PC-3 (cell line): ENCODE measurements at places on chromosomes 1 and 21. TPM values are rescaled to one million over a fixed set of nuclear protein-coding genes. Genes with fewer than 3 reads are reported as not detected.

- peak overlapping the region; percentile 97 for H3K27ac ChIP-seq
- peaks cover 32% of the 10 kb centered on the region for H3K4me1 ChIP-seq
- H3K36me3 ChIP-seq: no peaks in the 10 kb centered on the region
- H3K27me3 ChIP-seq: no peaks in the 10 kb centered on the region
- H3K4me3 ChIP-seq: peak overlapping the region; percentile 47; the same call in 1 of the 2 replicates
- DNase-seq: peak; percentile 54
These were observed 49.0 kb downstream of the CCN1 start for GRCh38 chr1:85629532-85629920.

DNA sequence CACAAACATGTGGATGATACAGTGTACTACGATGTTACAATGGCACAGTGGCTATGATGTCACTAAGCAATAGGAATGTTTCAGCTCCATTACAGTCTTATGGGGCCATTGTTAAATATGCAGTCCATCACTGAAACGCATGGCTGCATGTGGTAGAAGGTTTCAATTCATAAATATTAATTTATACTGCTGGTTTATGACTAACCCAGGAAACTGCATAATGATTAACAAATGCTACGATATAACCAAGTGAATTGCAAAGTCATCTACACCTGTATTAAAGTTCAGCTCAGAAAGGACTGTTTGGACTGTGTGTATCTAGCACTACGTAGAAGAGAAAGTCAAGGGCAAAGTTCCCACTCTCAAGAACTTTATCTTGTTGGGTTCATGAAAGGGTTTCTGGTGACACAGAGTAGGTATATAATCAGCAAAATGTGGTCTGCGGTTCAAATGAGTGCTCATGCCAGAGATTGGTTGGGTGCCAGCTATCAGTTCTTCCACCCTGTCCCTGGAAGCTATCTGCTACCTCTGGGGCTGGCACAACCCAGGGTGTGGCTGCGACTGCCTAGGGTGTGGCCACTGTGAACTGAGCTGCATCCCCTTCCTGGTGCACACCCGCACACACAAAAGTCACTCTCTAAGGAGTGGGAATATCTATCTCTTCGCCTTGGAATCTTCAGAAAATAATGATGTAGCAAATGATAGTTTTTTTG, 14.8 kb downstream of the MGST3 start:
- peak overlapping the region; percentile 15 for H3K27ac ChIP-seq
- no peak overlapping the region for H3K4me3 ChIP-seq
- H3K4me1 ChIP-seq: peaks cover 23% of the 10 kb centered on the region
- H3K36me3 ChIP-seq: peaks cover 3% of the 10 kb centered on the region; the same call in 1 of the 2 replicates

The GBP2 gene
- total RNA-seq: 1.6 and 2.1 TPM in 2 replicates

The ARHGEF19 gene
- 13.8 and 28.1 TPM in 2 replicates for total RNA-seq

The DCST1 gene
- total RNA-seq: not detected in 2 replicates

DNA sequence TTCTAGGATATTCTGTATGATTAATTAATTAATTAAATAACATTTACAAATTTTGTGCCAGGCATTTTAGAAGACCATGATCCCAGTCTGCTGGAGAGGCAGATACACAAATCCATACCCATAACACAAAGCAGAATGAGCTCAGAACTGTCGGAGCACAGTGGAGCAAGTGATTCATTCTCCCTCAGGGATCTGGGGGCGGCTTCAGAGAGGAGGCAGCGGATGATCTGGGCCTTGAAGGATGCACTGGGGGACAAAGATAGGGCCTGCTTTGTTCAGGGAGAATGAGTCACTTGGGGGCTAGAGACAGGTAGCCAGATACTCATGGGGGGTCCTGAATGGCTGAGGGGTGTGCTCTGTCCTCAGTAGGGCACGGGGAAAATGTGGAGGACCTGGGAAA, 50.9 kb upstream of the TRABD2B start:
- H3K27ac ChIP-seq: no peak overlapping the region
- H3K27me3 ChIP-seq: no peaks in the 10 kb centered on the region
- no peaks in the 10 kb centered on the region for H3K36me3 ChIP-seq
- no peaks in the 10 kb centered on the region for H3K4me1 ChIP-seq
- no peak for DNase-seq
- no peak overlapping the region for H3K4me3 ChIP-seq

GRCh38 chr1:147837129-147837963, 65.2 kb upstream of the GJA8 start:
- H3K36me3 ChIP-seq: no peaks in the 10 kb centered on the region
- H3K4me1 ChIP-seq: peaks cover 16% of the 10 kb centered on the region
- no peak for DNase-seq

The OR6N1 gene
- total RNA-seq: not detected in 2 replicates

DNA sequence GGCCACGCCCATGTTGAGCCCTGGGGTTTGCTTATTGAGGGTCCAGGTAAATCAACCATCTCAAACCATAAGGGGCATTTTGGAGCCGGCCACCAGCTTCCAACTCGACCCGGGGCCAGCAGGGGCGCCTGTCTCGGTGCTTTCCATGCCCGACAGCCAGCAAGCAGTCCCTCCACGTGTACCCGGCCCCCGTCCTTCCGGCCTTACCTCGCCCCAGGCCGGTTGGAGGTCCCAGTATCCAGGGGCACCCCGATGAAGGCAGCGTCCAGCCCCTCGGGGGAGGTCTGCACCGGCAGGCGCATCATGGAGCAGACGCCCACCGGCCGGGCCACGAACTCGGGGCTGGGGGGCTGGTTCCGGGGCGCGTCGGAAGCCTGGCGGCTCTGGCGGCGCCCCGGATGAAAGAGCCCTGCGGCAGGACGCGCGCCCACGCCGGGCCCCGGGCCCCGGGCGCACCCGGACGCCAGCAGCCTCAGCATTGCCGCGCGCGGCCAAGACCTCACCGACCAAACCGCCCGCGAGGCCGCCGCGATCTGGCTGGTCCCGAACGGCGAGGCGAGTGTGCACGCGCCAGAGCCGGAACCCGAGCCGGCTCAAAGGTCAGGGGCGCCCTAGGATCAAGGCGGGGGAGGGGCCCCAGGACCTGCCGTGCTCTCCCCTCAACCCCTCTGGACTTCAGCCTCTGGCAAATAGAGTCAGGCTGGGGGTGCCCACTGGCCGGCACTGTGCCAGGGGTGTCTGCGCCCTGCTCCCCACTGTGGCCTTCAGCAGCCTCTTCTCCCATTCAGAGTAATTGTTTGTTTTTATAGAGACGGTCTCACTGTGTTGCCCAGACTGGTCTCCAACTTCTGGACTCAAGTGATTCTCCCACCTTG, at the start of gene AGMAT:
TSS of gene AGMAT (minus strand) at position 563 of the 875 bp plus-strand sequence. CDS start at position 479, 84 bp downstream.
- H3K27ac ChIP-seq: 0 out of 2 replicates have a peak within 1 kb of the TSS, but pooled peaks have one; percentile 14
- peak within 1 kb of the TSS; percentile 75 for H3K4me3 ChIP-seq
- no peaks in the 10 kb centered on the region for H3K27me3 ChIP-seq
- DNase-seq: peak; percentile 37
- H3K36me3 ChIP-seq: no peaks in the 10 kb centered on the region

DNA sequence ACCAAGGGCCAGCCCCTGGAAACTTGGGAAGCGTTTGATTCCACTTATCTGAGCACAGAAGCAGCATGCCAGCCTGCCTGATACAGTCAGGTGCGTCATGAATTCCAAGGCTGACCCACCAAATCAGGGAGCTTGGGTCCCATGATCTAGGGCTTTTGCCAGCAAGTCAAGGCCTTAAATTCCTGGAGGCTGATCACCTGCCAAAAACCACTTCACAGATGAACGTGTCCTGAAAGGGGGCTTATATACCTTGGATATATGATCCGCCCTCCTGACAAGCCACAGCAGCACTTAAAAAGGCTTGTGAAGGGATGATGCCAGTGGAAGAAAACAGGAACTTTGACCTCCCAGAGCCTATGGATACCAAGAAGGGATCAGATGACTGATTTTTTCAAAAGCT, 24.0 kb upstream of the CLIC6 start:
- H3K4me1 ChIP-seq: peaks cover 15% of the 10 kb centered on the region; the same call in 1 of the 2 replicates
- no peaks in the 10 kb centered on the region for H3K27me3 ChIP-seq
- H3K27ac ChIP-seq: no peak overlapping the region
- no peaks in the 10 kb centered on the region for H3K36me3 ChIP-seq
- no peak overlapping the region for H3K4me3 ChIP-seq
- DNase-seq: no peak

The SPRR1A gene
- not detected in 2 replicates for total RNA-seq

GRCh38 chr1:113617438-113618141, 141.7 kb downstream of the PHTF1 start:
- H3K27ac ChIP-seq: no peak overlapping the region
- no peaks in the 10 kb centered on the region for H3K27me3 ChIP-seq
- DNase-seq: peak; percentile 18
- no peak overlapping the region for H3K4me3 ChIP-seq
- peaks cover 5% of the 10 kb centered on the region for H3K4me1 ChIP-seq
